ENCODE measurements at places on chromosomes 6 and 20.

DNA sequence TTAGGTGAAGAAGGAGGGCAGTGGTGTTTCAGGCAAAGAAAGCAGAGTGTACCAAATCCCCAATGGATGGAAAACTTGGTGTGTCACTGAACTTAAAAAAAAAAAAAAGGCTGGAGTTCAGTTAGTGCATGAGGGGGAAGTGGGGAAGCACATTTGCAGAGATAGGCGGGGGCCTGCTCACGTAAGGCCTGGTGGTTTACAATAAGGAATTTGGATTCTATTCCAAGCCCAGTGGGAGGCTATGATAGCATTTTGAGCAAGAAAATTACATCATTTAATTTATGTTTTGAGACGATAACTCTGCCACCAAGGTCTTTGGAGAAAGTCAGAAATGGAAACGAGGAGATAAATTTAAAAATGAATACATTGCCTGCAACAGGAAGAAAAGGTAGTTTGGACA is 225.5 kb downstream of the EYA4 start:
- no peak for DNase-seq

GRCh38 chr20:34377072-34377847 is 14.2 kb downstream of the ITCH start:
- no peak for DNase-seq

DNA sequence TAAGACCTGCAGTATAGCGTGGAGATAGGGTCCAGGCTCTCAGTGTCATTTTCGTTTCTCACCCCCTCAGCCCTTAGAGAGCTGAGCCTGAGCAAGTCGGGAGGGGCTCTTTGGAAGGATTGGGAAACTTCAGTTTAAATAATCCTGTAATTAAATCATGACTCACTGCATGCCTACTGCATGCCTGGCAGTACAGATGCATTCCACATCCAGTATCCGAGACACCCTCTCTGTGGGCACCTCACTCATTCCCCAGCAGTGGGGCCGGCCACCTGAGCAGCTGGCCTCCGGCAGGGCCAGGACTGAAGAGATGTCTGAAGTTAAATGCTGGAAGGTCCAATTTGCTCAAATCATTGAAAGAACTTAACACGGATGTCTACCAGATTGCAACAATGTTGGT is 316.6 kb downstream of the THBS2 start:
- no peak for DNase-seq

GRCh38 chr20:62967628-62968351 is 15.3 kb downstream of the SLC17A9 start:
- DNase-seq, result no peak

- no peak for DNase-seq
Measured at GRCh38 chr6:41561931-41562911, 16.0 kb downstream of the FOXP4 start.

DNA sequence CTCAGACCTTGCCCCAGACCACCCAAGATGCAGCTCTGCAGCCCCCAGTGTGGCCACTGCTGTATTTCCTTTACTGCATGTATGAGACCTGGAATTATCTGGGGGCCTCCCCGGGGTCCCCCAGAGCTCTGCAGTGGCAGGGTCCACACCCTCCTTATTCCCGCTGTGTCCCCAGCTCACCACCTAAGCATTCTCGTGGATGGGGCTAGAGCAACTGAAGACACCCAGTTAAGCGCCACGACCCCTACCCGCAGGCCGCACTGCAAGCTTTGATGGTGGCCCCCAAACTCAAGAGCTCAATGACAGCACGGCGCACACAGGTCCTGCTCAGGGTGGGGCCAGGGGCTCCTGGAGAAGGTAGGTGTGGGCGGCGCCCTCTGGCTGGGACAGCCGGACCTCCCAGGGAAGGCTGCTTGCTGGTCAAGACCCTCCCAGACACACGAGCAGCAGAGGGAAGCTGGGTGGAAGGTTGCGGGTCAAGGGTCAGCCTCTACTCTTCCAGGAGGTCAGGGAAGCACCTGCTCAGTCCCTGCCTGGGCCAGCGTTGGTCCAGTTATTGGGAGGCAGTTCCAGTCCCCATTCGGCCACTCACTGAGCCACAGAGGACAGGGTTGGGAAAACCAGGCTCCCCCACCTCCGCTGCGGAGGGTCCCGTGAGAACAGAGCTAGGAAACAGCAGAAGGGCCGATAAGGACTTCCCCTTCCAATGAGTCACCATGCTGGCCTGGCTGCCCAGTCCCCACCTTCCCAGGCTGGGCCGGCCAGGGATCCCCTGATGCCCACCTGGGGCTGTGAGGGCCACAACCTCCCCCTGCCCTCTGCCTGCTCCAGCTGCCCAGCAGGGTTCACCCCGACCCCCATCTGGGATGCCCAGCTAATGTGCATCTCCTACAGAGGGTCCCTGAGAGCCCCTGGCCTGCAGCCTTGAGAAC is 2.9 kb downstream of the LAMA5 start:
- no peak for DNase-seq

- DNase-seq, result no peak
Measured at GRCh38 chr6:146850981-146851380, 252.2 kb downstream of the ADGB start.

DNA sequence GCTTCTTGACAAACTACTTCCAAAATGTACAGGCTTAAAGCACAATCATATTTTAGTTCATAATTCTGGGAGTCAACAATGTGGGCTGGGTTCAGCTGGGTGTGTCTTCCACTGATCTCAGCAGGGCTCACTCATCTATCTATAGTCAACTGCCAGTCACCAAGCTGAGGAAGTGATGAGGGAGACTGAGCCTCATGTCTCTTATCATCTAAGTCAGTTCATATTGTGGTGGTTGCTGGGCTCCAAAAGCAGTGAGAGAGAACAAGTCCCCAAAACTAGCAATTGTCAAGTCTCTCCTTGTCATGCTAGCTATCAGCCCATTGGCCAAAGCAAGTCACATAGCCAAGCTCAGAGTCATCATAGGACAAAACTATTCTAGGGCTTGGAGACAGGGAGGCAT is 465.9 kb upstream of the ARID1B start:
- DNase-seq, result no peak

DNA sequence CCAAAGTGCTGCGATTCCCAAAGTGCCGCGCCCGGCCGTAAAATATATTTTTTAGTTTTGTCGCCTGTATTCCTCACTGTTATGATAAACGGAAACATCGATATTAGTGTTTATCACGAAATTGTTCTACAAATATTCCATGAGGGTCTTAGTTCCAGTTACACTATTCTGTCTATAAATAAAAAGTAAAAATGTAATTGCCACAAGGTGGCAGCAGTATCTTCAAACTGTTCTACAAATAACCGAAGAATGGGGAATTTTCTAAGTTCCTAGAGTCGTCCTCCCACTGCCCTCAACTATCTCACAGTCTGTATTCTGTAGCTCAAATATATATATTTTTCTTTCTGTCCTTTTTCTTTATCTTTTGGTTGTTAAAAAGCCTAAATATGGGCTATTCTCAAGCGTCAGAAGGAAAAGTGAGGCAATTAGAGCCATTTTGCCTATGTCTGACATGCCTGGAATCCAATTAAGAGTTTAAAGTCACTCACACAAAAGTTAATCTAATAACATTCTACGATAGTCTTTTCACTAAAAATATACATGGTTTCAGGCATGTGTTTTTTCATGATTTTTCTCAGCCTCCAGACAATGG is 14.2 kb upstream of the FAM162B start:
- DNase-seq, result no peak

DNA sequence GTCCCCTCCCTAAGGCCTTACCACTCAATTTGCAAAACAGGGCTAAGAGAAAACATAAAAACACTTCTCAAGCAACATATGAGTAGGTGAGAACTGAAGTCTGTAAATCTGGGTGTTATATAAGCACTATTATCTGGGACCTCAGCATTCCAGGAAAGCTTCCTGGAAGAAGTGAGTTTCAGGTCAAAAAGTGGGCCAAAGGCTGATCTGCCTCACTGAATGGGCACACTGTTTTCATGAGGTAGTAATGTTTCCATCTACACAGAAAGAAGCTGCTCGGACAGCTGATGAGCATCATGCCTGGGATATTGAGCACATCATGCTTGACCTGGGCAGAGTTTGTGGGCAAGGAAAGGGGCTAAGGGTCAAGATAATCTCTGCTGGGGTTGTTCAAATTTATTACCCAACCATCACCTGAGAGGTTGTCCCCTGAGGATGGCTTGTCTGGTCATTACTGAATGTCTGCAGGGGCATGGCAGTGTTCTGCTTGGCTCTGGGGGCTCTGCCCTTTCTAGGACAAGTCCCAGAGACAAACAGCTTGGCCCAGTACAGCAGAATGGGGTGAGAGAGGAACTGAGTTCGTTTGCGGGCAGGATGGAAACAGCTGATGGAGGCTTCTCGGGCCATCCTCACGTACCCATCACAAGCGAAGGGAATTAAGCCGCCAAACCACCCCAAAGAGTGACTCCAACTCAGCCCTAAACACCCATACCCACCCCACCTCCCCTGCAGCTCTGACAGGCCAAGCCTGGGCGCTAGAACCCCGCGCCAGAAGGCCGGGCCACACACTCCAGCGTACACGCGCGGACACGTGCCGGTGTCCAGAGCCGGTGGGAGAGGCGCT is 1.2 kb upstream of the SYNJ2 start:
- no peak for DNase-seq

- no peak for DNase-seq
Measured at GRCh38 chr6:84161190-84161589, 66.3 kb downstream of the CEP162 start.

DNA sequence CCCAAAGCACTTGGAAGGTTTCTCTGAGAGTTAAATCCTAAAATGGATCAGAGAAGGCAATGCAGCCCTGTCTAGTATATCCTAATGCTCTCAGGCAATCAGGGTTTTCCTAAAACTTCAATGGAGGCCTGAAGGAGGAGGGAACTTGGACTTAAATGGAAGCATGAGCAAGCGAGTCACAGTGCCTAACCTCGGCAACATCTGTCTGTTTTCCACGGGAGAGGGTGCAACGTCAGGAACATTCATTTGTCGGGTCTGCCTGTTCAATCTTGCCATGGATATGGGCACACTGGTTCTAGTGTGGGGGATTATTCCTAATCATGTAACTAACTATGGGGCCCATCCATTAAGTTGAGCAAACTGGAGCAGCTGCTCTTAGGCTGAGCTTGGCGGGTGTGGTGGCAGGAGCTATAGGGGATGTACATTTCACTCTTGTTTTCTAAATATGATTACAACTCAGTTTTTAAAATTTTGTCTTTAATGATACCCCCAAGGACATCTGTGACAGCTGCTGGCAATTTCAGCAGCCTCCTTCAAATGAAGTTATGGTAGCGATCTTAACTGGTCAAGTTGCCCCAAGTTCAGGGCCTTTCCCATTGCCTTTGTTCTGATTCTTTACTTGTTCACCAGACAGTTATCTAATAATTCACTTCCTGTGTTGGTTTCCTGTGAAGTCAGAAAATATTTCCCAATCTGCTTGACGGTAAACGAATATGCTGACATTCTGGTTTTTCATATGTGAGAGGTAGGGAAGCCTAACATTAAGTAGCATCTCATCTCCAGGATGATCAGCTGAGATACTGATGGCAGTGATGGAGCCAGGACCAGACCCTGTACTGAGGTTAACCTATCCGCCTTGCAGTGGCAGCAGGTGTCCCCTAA is 21.6 kb downstream of the DSE start:
- DNase-seq, result no peak

- no peak for DNase-seq
Measured at GRCh38 chr6:138477913-138478539, 21.3 kb downstream of the NHSL1 start.

DNA sequence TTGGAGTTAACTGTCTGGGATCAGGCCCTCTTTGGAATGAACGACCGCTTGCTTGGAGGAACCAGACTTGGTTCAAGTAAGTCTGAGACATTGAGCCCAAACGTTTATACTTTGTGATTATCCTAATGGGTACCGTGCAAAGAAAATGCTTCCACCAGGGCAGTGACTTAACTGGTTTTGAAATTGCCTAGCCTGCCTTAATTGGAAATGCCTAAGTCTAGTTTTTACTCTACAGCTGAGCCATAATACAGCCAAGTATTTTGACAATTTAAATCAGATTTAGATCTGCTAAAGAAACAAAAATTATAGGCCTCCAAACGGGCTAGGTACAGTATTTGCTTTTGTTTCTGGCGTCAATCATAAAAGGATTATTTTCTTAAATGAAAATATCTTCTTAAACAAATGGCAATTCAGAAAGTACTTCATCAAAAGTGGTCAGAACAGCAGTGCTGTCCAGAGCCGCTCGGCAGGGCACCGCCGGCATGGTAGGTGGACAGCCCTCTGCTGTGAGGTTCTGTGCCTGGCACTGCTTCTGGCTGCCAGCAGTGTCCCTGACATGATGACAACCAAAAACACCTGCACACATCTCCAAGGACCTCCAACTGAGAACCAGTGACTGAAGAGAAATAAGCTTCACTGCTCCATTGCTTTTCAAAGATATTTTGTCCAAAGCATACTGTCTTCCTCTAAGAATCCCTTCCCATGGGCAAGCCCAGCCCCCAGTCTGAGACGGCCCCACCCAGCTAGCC is 55.6 kb downstream of the EZR start:
- no peak for DNase-seq

GRCh38 chr20:58538752-58539151 is 23.6 kb upstream of the APCDD1L start:
- no peak for DNase-seq

GRCh38 chr6:4814212-4814611 is 38.0 kb downstream of the CDYL start:
- DNase-seq, result no peak

DNA sequence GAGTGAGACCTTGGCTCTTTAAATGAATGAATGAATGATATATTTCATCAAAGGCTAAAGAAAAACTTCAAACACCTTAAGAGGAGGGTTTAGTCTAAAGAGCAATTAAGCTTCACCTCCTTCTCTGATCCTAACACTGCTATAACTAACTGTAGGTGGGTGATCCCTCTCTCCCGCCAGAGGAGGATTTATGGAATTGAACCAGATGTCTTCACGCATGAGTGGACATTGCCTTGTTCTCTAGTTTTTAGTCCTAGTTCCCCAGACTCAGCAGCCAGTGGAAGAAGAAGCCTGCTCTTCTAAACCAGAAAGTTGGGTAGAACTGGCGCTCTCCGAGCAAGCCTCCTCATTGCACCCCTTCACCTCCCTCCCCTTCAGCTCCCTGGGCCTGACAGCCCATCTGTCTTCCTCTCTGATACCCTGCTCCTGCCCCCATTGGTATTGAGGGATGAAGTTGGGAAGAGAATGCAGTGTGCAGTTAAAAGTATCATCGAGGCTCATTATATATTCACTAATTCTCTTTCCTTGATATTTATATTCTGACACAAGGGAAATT is 142.7 kb downstream of the ARID1B start:
- DNase-seq, result no peak

- no peak for DNase-seq
Measured at GRCh38 chr6:15322781-15323536, 77.1 kb downstream of the JARID2 start.

DNA sequence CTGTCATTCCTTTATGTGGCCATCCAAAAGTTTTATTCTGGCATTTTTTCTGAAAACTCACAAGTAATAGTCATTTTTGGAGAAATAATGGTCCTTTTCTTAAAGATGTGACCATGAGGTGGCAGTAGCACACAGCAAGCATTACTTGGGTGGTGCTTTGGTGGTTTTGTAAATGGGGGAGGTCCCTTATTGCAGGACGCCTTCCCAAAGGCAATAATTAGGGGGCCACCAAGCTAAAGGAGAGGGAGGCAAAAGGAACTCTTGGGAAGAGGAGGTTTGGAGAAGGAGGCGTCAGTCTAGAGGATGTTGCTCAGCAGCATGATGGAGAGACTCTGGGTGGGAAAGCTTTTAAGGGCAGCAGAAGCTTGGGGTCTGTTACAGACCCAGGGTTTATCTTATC is 422.6 kb upstream of the MMS22L start:
- no peak for DNase-seq
